ENCODE measurements at places on chromosomes 6 and 20.

DNA sequence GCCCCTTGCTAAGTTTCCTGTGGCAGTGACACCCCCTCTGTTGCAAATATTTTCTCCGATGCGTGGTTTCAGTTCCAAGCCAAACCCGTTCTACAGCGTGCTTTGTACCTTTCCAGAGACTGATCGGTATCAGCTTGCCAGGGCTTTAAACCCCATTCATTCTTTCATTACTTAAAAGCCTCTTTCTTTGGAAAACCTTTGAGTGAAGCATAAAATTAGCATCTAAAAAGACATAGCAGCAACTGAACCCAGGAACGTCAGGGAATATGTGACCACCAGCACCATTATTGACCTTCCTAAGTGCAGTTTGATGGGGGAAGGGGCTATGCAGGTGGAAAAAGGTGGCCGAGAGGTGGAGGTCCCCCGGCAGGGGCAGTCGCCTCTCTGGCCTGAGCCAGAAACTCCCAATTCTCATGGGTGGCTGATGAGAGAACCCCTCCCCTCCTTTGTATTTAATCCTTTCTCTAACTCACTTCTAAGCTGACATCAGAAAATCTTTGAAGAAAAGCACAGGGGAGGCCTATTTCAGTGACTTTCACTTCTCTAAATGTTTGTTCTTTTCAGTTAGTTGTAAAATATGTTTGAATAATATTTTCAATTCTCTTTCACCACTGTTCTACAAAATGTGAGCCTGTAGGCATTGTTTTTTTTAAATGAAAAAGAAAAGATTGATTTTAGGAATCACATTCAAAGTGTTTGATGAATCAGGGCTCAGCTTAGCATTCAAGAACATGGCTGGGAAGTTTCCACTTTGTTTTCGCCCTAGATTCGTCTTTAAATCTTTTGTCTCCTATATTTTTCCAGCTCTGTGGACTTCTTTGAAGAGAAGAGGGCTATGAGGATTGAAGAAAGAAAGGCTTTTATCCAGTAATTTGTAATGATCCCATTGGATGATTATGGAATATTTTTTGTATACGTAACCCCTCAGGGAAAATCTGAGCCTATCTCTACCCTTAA, 89.2 kb downstream of the RSPH3 start:
- peak; percentile 76 for DNase-seq

GRCh38 chr20:50967586-50967985, 9.0 kb downstream of the MOCS3 start:
- peak; percentile 92 for DNase-seq

- DNase-seq, result no peak
These were observed 28.0 kb upstream of the PTGIS start for GRCh38 chr20:49595811-49596561.

- DNase-seq, result no peak
These were observed 18.4 kb upstream of the MRPS10 start for GRCh38 chr6:42236030-42236429.

GRCh38 chr6:161882196-161882765, 608.4 kb upstream of the AGPAT4 start:
- no peak for DNase-seq

GRCh38 chr20:24981790-24982189, 10.8 kb downstream of the APMAP start:
- no peak for DNase-seq
